ENCODE measurements at places on chromosomes 3 and 15.
A peak's percentile ranks its signal among the peaks of the same experiment; 100 is the strongest.

- no peak for DNase-seq
Measured at GRCh38 chr3:102299125-102299877, 135.5 kb upstream of the ZPLD1 start.

- DNase-seq, result no peak
Measured at GRCh38 chr3:100877286-100877685, 115.9 kb downstream of the ABI3BP start.

DNA sequence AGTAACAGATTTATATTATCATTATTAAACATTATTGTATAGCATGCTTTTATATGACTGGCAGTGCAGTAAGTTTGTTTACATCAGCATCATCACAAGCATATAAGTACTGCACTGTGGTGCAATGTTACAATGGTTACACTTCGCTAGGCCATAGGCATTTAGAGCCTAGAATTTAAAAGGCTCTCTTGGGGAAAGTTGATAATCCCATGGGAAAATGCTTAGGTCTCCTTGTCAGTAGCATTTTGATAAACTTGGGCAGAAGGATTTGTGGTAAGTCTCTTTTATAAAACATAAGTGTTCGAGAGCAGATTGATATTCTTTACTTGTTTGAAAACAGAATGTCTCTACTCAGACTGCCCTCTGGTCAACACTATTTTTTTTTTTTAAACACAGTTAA, 7.5 kb downstream of the DTWD1 start:
- no peak for DNase-seq

DNA sequence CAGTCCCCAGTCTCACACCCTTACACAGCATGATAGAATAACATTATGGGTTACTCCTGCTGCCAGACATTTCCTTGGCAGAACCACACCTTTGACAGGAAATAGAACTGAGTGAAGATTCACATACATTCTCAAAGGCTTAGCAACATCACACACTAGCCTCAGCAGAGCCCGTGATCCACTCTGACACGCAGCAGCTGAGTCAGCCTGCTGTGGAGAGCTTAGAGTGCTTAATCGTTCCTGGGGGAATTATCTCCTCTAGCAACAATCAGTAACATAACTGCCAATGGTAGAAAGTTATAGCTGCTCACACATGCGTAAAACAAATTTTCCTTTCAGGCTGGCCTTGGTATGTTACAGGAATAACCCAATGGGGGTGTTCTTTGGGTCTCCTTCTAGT, 382.1 kb downstream of the GAP43 start:
- no peak for DNase-seq

DNA sequence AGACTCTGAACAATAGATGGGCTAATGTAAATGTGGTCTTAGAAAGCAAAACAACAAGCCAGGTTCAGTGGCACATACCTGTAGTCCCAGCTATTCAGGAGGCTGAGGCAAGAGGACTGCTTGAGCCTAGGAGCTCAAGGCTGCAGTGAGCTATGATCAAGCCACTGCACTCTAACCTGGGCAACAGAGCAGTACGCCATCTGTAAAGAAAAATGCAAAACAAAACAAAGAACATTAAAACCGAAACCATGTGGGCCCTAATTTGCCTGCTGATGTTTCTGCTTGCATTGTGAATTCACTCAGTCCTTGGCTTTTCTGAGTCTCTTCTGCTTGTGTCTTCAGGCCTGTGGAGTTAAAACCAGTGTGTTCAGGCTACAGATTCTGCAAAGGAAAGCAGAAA, 56.7 kb downstream of the CCNL1 start:
- no peak for DNase-seq

DNA sequence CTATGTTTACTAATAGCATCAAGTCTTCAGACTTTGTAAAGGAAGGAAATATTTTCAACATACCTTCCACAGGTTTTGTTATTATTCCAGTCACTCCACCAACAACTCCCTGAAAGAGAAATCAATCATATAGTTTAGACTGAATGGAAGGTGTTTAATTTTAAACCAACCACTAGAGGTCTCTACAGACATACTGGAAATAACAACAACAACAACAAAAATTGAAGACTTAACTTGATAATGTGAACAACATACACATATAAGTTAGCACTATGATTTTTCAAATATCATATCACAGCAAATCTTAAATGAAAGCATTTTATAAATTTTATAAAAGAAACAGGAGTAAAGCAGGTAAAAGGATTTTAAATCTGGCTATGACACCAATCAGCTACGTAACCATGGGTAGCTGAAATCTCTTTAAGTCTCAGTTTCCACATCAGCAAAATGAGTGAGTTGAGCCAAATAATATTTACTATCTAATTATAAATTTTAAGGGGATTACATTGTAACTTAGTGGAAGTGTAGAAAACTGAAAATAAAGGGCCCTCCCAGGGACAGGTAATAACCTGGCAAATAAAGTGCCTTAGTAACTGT, 188.2 kb downstream of the VPS13C start:
- DNase-seq, result no peak

- no peak for DNase-seq
Measured at GRCh38 chr3:131277836-131278497, 103.6 kb upstream of the NUDT16 start.

DNA sequence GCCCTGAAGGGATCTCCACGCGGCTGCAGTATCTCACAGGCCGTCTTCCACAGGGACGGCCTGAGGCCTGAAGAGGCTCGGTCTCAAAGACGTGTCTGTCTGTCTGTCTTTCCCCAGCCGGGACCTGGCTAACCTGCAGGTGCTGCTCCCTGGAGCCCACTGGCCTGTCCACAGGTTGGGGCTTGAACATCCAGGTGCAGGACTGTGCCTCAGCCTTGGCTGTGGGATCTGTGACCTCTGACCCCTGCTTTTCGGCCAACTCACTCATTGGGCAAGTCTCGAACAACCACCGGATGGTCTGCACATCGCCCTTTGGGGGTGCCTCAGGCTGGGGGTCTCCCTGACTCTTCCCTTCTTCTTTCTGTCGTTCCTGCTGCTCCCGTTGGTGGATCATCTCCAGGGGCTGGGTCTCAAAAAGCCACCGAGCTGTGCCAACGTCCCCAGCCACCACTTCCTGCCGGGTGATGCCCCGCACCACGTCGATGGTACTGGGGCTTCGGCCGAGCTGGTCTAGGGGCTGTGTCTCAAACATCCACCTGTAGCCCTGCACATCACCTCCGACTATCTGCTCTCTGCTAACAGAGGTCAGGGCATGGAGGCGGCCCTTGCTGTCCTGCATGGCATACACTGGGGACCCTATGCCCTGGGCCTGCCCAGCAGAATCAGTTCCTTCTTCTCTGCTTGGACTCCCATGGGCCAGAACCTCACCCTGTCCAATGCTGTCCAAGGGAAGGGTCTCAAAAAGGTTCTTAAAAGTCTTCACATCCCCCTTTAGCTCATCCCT, 4.8 kb downstream of the XIRP1 start:
- DNase-seq, result no peak

- DNase-seq, result peak; percentile 84
Measured at GRCh38 chr3:134249935-134250716, 533 bp downstream of the RYK start.

GRCh38 chr3:48662145-48662752, 437 bp downstream of the CELSR3 start:
- no peak for DNase-seq

DNA sequence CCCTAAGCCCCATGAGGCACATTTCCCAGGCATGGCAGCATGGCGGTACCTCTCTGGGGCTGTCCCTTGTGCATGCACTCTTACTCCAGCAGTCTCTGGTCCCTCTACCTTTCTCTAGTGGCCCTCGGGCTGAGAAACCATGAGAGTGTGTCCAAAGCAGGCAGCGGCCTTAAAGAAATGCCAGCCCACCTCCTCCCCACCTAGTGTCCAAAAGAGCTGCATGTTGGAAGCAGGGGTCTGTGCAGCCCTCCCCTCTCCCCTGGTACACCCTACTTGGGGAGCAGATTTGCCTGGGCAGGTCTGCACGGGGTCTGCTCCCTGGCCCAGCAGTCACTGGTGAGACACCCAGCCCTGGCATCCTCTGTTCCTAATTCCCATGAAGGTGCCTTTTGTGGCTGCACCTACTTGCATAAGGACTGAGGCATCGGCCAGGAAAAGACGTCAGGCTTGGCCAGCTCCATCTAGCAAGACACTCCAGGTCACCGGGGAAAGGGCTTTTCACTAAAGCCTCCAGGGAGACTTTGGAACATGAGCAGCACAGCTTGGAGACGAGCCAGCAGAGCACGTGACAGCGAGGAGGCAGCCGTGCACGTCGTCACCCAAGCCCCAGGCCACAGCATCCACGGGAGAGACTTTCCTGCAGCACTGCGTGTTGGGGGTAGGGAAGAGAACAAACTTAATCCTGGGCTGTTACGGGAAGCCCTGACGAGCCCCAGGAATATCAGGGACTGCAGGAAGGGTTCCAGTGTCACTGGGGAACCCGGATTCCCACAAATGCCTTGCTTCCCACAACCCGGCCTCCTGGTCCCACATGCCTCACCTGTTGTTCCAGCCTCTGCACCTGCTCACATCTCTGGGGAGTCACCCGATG, 38.8 kb downstream of the TM2D3 start:
- DNase-seq, result peak; percentile 83

- no peak for DNase-seq
Measured at GRCh38 chr15:45919806-45920205, 285.0 kb downstream of the SQOR start.

DNA sequence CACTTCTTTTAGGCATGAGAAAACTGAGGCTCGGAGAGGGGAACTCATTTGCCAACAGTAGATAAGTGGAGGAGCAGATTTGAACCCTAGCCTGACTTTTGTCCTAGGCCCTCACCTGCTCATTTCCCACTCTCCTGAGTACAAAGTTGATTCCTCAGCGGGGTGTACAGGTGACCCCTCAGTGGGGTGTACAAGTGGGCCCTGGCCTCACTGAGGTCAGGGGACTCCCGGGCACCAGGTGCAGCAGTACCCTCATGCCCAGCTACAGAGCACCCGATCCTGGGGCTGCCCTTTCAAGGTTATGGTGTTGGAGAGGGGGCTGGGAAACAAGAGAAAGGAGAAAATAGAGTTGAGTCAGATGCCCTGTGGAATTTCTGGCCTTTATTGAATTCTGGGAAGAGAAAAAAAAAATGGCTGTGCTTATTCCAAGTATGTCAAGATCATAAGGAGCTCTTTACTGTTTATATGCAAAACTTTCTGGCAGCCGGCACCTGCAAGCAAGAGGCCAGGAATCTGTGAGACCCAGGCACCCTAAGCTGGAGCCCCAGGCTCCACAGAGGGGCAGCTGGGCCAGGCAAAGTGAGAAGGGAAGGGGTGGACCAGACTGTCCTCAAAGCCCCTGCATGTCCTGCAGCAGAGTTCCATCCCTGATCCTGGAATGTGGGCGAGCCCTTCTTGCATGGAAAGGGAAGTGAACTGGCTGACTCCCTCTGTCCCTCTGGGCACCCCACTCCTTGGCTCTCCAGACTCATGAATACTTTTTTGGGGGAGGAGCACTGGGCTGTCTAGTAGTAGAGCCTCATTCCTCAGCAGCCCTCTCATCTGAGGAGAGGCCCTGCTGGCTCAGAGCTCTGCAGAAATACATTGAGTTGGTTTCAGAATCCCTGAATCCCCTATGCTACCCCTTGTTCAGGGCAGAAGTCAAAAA, 43.1 kb downstream of the AMOTL2 start:
- peak; percentile 40 for DNase-seq

- no peak for DNase-seq
Measured at GRCh38 chr3:53324105-53324504, 23.2 kb downstream of the DCP1A start.

DNA sequence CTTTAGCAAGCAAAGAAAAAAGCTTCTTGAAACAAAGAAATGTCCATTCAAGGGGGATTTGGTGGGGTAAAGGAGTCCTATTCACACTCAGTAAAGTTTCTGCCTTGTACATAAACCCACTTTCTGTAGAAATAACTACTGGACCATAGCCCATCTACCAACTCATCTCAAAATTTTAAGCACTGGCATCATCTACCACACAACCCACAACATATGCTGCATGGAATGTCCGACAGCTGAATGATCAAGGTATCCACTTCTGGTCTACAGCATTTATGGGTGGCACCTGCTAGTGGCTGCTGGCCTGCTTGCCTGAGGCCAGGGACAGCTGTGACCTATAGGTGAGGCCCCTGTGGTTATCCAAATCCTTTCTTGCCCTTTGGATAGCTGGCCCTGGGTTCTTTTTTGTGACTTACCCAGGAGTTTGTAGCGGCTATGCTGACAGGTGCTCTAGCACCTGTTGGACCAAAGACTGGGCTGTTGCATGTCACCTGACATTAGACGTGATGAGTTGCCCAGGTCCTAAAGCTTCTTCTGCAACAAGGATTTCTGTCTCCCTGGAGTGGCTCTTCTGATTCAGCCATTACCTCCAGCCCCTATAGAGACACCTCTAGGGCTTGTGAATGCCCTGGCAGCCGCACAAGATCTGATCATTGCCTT, 19.2 kb upstream of the MEF2A start:
- DNase-seq, result no peak

DNA sequence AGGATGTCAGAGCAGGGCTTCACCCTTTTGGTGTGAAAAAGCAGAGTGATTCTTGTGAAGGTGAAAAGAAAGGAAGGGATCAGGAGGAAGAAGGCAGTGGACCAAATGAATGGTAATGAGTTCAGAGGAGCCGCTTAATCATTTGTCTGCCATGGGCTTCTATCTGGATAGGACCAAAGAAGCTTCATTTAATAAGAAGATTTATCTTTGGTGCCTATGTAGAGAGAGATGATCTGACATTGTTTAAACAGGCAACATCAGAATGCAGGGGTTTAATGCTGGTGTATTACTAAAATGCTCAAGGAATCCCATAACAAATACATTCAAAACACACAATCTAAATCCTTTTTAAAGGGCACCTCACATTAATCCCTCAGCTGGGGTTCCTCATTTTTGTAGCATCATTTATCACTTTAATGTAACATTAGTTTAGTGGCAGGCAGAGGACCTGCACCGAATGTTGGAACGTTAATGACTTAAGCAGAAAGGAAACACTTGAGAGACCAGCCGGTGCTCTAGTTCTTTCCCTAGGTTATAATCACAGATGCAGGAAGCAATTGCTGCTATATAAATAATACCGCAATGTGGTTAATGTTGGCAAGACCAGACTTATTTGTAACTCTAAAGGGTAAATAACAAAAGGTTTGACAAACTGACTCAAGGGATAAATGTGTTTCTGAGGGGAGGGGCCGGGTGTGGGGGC, 27.9 kb upstream of the IL1RAP start:
- DNase-seq, result no peak

- DNase-seq, result no peak
Measured at GRCh38 chr3:109396806-109397205, 59.5 kb upstream of the DPPA4 start.

- DNase-seq, result no peak
Measured at GRCh38 chr15:33142708-33143107, 51.8 kb downstream of the FMN1 start.

DNA sequence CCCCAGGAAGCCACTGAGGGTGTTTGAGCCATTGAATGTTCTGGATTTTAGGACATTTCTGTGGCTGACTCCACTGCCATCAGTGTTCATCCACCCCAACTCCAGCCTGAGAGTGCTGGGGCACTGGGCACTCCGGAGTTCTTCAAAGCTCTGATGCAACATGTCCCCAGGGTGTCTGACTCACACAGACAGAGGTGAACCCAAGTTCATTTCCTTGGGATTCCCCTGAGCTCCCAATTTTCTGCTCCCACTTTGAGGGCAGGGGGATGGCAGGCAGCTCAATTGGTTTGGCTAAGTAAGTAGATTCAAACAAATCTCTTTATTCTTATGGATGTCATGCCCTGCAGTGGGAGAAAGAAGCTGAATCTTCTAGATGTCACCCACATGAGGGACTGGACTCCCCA, 2.2 kb downstream of the STRA6 start:
- DNase-seq, result no peak

All from mucosa of descending colon (tissue), 3 donors.